Chondrocyte (in vitro differentiated cells): ENCODE measurements at places on chromosomes 11 and 22. TPM values are rescaled to one million over a fixed set of nuclear protein-coding genes. Genes with fewer than 3 reads are reported as not detected.

HORMAD2 gene
- total RNA-seq: not detected in 3 replicates

CARD10 gene
- 7.0 to 14.2 TPM (median 13.5 TPM) in 3 replicates for total RNA-seq

USH1C gene
- total RNA-seq: 0.72 to 0.92 TPM in 2 of 3 replicates, not detected in the other

GRCh38 chr11:117449111-117449693 lies 121.5 kb downstream of the CEP164 start:
- no peak for DNase-seq

GRCh38 chr11:12376259-12377081 lies 901 bp upstream of the PARVA start:
- DNase-seq: no peak

DNA sequence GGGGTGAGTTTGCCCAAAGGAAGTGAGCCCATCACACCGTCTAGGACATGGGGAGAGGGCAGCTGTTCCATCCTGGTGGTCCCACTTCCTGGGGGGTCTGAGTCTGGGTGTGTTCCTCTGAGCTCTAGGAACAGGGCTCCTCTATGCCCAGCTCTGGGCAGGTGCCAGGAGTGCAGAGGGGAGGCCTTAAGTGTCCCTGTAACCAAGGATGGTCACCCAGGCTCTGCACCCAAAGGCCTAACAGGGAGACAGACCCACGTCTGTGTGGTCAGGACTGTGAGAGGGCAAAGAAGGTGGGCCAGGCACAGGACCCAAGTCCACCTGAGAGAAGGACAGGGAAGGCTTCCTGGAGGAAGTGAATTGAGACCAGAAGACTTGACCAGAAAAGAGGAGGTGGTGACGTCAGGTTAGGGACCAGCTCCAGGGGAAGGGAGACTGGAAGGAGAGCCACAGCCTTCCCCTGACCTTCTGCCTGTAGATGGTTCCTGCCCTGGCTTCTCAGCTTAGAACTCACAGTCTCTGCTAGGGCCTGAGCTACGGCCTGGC lies 11.3 kb upstream of the TCF20 start:
- DNase-seq: peak; percentile 39
